Activated T-cell treated with anti-CD3 and anti-CD28 coated beads, Interleukin-2, amount 50 U/mL, for 72 hours (primary cell): ENCODE measurements at places on chromosomes 12 and 14. TPM values are rescaled to one million over a fixed set of nuclear protein-coding genes. Genes with fewer than 3 reads are reported as not detected.

- DNase-seq, result no peak
These were observed 40.5 kb upstream of the MON2 start for GRCh38 chr12:62426089-62426488.

DNA sequence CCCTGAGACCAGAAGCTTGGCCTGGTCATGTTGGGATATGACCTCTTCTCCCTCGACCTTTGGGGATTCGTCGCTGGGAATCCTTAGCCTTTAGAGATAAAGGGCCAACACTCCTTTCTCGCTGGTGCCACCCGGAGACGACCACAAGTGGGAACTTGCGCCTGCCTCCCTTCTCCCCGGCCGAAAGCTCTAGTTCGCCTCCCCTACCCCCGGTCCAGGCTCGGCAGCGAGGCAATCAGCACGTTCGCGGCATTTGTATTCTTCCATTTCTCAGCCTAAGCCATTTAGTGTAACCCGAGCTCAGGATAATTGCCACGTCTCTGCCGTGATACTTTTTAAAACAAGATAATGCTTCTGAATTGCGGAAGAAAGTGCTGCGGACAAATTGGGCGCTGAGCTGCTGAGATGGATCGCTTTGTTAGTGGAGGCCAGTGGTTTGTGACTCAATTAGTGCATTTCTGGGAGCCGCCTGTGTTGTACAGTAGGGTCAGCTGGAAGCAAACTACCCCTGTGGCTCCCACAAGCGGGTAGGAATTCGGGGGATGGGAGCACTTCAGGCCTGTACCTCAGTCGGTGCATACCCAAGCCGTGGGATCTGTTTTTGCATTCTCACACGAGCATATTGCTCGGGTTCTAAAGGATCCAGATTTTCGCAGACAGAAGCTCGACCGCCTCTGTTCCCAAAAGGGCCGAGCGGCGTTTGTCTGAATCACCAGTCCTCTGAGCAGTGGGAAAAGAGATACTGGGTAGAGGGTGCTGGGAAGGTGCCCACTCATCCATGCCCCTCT lies 6.8 kb upstream of the SIX1 start:
- peak; percentile 14 for DNase-seq

DNA sequence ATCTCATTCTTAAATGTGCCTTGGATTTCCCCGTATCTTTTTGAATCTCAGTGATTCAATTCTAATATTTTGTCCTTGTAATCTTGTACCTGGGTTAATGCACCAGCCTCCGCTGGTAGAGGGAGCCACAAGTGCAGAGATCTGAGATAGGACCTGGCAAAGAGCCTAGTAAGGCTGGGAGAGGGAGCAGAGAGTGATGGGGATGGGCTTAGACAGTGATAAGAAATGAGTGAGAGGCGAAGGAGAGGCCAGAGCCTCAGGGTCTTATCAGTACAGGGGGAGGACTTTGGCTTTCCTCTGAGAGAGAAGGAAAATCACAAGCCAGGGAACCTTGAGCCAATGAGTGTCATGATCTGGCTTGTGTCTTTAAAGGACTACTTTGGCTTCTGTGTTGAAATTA lies 30.5 kb upstream of the LMNTD1 start:
- DNase-seq, result no peak

GRCh38 chr14:96212896-96213295 lies 8.3 kb downstream of the BDKRB2 start:
- no peak for DNase-seq

- DNase-seq, result no peak
These were observed 76.0 kb downstream of the LIN52 start for GRCh38 chr14:74160763-74161162.

GRCh38 chr12:26358651-26359050 lies 163.3 kb downstream of the SSPN start:
- no peak for DNase-seq

DNA sequence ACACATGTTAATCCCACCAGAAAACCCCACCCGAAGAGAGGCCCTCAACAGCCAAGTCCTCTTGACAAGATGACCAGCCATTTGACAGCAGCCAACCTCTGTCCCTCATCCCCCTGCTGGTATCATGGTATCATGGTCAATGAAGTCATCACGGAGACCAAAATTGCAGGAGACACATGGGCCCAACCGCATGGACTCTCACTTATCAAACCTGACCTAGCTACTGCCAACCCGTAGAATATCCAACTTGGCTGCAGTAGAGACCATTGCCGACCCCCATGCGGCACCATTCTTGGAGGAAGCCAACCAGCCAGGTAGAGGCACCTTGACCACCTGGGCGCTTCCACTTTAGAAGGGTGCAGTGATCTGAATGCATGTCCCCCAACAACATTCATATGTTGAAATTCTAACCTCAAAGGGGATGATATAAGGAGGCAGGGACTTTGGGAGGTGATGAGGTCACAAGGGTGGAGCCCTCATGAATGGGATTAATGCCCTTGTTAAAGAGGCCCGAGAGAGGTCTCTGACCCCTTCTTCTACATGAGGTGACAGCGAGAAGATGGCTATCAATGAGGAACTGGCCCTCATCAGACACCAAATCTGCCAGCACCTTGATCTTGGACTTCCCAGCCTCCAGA lies 33.3 kb downstream of the DIO3 start:
- DNase-seq, result no peak

DNA sequence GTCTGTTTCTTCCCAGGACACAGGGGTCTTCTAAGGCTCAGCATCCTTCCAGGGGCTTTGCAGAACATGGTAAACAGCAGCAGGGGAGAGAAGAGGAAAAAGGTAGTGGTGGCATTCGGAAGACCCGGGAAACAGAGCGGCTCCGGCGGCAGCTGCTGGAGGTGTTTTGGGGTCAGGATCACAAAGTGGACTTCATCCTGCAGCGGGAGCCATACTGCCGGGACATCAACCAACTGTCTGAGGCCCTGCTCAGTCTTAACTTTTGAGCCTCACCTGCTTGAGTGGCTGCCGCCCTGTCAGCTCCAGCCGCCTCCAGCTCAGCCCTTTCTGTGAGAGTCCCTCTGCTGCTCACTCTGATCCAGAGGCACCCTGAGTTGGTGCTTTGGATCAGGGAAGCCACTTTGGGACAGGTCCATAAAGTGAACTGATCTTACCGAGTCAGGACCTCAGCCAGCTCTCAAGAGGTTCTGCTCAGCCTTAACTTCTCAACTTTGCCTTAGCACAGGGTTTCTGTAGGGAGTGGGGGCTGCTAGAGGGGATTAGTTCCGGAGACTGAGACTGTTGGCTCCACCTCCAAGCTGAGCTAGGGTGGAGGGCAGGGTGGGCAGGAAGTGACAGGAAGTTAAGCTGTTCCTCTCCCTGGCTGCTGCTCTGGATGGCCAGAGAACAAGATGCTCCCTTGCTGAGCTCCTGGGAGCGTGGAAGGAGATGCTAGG lies 5.4 kb downstream of the SDR39U1 start:
- DNase-seq, result no peak

GRCh38 chr12:19675361-19675760 lies 236.1 kb downstream of the AEBP2 start:
- peak; percentile 16 for DNase-seq

DNA sequence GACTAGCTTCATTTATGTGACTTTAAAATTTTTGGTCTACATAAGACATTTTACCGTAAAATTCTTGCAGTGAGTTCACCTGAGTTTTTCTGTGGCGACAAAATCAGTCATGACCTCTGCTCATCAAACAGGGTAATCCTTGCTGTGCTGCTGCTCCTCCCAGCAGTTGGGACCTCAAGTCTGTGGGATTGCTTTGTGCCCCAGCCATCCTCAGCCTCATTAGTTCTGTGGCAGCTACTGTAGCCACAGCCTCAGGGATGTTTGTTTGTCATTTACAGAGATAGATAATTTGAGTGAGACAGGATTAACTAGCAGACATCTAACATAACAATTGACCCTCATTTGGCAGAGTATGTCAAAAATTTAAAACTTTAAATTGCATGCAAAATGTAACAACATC lies 357.0 kb downstream of the PCNX1 start:
- no peak for DNase-seq

- DNase-seq, result no peak
These were observed 24.0 kb downstream of the DYNC1H1 start for GRCh38 chr14:101988377-101988776.

GRCh38 chr12:62724947-62725451 lies 210.0 kb downstream of the PPM1H start:
- no peak for DNase-seq

DNA sequence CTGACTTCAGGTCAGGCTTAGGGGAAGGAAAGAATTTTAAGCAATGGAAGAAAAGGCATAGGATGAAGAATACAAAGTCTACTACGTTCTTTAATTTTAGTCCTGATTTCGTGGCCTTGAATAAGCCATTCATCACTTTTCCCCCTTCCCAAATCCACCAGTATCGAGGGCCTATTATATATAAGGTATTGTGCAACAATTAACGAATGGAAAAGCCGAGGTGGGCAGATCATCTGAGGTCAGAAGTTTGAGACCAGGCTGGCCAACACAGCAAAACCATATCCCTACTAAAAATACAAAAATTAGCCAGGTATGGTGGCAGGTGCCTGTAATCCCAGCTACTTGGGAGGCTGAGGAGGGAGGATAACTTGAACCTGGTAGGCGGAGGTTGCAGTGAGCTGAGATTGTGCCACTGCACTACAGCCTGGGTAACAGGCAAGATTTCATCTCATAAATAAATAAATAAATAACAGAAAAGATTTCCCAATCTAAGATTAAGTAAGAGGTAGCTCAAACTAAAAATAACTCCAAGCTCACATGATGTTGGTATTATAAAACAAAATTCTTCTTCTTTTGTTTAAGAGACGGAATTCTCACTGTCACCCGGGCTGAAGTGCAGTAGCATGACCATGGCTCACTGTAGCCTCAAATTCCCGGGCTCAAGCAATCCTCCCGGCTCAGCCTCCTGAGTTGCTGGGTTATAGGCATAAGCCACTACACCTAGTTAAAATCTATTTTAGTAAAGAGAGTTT lies 58.3 kb upstream of the NR2C1 start:
- no peak for DNase-seq

DNA sequence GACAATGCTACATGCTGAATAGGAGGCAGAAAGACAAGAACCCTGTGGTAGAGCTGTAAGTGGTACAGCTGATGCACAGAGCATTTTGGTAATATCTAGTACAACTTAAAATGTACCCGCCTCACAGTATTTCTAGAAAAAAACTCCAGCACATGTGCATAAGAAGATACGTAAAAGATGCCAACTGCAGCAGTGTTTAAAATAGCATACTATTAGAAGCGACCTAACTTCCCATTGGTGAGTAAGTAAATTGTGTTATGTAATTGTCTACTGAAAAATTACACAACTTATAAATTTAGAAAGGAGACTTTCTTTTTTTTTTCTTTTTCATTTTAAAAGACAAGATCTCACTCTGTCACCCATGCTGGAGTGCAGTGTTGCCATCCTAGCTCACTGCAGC lies 114.3 kb upstream of the CAND1 start:
- DNase-seq, result no peak

GRCh38 chr12:67829896-67830295 lies 159.4 kb upstream of the IFNG-AS1 start:
- no peak for DNase-seq

Gene PLCZ1
- total RNA-seq, result not detected

Gene G2E3
- 37.0 TPM for total RNA-seq

Gene RFC5
- 43.3 TPM for total RNA-seq

Gene SERPINA9
- total RNA-seq, result not detected

Gene DBX2
- total RNA-seq, result not detected

Gene KCNK10
- total RNA-seq, result 0.10 TPM

Gene ATP5MC2
- 349 TPM for total RNA-seq

Gene TRAF3
- 137 TPM for total RNA-seq

Gene PTGDR
- 0.19 TPM for total RNA-seq

Gene PPP2R5C
- total RNA-seq, result 317 TPM

Gene RNASE3
- total RNA-seq, result not detected
